ENCODE measurements at places on chromosomes 13 and 19.

GRCh38 chr13:92300651-92301050 is 902.2 kb downstream of the GPC5 start:
- H3K27ac ChIP-seq = no peak overlapping the region
- no peak overlapping the region for H3K4me3 ChIP-seq
- no peak for DNase-seq
- H3K36me3 ChIP-seq = no peaks in the 10 kb centered on the region
- peaks cover 16% of the 10 kb centered on the region for H3K4me1 ChIP-seq

DNA sequence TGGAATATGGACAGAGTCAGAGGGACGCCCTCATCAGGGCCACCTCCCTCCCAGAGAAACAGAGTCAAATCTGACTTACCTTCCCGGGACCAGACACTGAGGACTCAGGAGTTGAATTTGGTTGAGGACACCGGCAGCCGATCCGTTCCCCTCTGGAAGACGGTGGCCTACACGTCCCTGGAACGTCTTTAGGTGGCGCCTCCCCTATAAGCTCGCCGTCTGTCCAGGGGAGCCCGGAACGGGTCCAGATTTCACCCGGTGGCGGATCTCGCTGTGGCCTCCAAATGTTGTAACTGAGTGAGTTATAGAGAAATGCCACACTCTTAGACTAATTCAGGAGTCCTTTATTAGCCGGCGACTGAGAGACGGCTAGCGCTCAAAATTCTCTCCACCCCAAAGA is 9.0 kb downstream of the TNFSF14 start:
- H3K4me3 ChIP-seq = no peak overlapping the region
- H3K27ac ChIP-seq = no peak overlapping the region
- H3K4me1 ChIP-seq = no peaks in the 10 kb centered on the region

DNA sequence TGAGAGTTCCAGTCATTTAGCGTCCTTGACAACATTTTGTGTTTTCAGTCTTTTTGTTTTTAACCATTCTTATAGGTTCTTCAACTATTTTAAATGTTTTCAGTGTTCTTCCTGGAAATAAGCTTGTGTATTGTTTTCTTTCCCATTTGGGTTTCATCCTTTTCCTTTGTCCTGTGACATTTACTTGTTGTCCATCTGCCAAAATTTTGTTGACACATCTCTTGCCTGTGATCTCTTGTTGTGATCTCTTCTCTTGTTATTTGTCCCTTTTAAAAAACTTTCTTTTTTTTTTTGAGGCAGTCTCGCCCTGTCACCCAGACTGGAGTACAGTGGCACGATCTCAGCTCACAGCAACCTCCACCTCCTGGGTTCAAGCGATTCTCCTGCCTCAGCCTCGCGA is 96.5 kb downstream of the PDS5B start:
- no peak for DNase-seq
- no peak overlapping the region for H3K27ac ChIP-seq
- peaks cover 7% of the 10 kb centered on the region for H3K36me3 ChIP-seq
- no peaks in the 10 kb centered on the region for H3K27me3 ChIP-seq
- H3K4me1 ChIP-seq = no peaks in the 10 kb centered on the region
- no peak overlapping the region for H3K4me3 ChIP-seq

GRCh38 chr19:4555657-4556561 is 3.6 kb downstream of the SEMA6B start:
- peaks cover 4% of the 10 kb centered on the region for H3K36me3 ChIP-seq
- H3K4me3 ChIP-seq = no peak overlapping the region
- H3K4me1 ChIP-seq = no peaks in the 10 kb centered on the region
- no peaks in the 10 kb centered on the region for H3K27me3 ChIP-seq

- H3K36me3 ChIP-seq = peaks cover 3% of the 10 kb centered on the region
- DNase-seq = no peak
- no peaks in the 10 kb centered on the region for H3K27me3 ChIP-seq
- no peak overlapping the region for H3K27ac ChIP-seq
Measured at GRCh38 chr19:15838351-15838750, 22.9 kb upstream of the OR10H1 start.

DNA sequence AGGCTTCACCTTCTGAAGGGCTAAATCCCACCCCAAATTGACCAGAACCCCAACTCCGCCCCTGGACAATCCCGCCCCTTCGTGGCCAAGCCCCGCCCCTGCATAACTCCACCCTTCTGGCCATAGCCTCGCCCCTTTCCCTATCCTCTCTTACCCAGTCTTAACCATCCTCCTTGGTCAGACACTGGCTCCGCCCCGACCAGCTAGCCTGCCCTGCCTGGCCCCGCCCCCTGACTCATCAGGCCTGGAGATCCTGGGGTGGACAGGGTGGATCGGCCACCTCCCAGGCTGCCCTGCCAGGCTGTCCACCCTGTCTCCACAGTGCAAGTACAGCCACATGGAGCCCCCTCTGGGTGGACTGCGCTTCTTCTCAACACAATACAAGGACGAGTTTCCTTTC is 8.0 kb upstream of the ZNF358 start:
- H3K27ac ChIP-seq = no peak overlapping the region
- no peak overlapping the region for H3K4me3 ChIP-seq
- peak; percentile 98 for DNase-seq
- peaks cover 15% of the 10 kb centered on the region for H3K4me1 ChIP-seq

DNA sequence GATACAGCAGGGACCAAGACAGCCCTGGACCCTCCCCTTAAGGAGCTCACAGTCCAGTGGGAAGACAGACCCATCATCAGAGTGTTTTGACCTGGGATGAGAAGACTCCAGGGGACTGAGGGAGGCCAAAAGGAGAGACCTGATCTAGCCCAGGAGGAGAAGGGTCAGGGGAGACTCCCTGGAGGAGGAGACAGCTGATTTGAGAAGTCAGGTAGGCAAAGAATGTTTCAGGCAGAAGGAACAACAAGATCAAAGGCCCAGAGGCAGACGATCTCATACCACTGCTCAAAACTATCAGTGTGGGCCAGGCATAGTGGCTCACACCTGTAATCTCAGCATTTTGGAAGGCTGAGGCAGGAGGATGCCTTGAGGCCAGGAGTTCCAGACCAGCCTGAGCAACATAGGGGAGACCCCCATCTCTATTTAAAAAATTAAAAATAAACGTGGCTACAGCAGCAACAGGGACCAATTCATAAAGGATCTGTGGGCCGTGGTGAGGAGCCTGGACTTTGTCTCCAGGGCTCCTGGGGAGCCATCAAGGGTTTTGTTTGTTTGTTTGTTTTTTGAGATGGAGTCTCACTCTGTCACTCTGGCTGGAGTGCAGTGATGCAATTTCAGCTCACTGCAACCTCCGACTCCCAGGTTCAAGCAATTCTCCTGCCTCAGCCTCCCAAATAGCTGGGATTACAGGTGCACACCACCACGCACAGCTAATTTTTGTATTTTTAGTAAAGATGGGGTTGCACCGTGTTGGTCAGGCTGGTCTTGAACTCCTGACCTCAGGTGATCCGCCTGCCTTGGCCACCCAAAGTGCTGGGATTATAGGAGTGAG is 2.2 kb upstream of the COX6B1 start:
- peak overlapping the region; percentile 78 for H3K4me3 ChIP-seq
- H3K36me3 ChIP-seq = no peaks in the 10 kb centered on the region
- H3K4me1 ChIP-seq = peaks cover 24% of the 10 kb centered on the region
- H3K27me3 ChIP-seq = peaks cover 27% of the 10 kb centered on the region
- peak; percentile 29 for DNase-seq

GRCh38 chr19:51480590-51480989 is 2.3 kb downstream of the CEACAM18 start:
- H3K27ac ChIP-seq = no peak overlapping the region
- no peak overlapping the region for H3K4me3 ChIP-seq
- no peaks in the 10 kb centered on the region for H3K4me1 ChIP-seq
- peak; percentile 81 for DNase-seq
- no peaks in the 10 kb centered on the region for H3K27me3 ChIP-seq

DNA sequence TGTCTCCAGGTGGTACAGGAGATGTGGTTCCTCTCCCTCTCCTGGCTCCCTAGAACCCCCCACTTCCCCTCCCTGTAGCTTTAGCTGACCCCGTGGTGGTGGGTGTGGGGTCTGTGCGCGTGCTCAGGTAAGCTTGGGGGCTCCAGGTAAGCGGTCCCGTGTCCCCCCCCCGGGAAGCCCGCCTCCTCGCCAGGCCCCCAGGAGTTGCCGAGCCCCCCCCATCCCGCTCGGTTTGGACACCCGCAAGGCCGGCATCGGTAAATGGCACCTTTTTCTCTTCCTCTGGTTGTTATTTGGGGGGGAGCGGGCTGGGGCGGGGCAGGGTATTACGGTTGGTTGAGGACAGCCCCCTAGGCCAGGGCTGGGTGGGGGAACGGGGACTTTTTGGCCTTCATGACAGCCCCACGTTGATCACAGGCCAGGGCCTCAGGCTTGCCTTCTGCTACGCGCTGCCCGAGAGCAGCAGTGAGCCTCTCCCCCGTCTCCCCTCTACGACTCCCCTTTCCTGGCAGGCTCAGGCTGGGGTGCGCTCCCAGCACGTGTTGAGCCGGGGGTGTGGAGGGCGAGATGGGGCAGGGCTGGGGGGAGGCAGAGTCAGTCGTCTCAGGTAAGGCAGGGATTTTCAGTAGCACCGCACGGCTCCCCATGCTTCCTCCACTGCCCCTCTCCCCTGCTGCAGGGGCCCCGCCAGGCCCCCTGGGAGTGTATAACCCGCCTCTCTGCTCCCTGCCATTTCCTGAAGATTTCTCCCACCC is 10.7 kb upstream of the LIN7B start:
- no peaks in the 10 kb centered on the region for H3K27me3 ChIP-seq
- no peak overlapping the region for H3K27ac ChIP-seq
- DNase-seq = no peak
- H3K4me1 ChIP-seq = no peaks in the 10 kb centered on the region

DNA sequence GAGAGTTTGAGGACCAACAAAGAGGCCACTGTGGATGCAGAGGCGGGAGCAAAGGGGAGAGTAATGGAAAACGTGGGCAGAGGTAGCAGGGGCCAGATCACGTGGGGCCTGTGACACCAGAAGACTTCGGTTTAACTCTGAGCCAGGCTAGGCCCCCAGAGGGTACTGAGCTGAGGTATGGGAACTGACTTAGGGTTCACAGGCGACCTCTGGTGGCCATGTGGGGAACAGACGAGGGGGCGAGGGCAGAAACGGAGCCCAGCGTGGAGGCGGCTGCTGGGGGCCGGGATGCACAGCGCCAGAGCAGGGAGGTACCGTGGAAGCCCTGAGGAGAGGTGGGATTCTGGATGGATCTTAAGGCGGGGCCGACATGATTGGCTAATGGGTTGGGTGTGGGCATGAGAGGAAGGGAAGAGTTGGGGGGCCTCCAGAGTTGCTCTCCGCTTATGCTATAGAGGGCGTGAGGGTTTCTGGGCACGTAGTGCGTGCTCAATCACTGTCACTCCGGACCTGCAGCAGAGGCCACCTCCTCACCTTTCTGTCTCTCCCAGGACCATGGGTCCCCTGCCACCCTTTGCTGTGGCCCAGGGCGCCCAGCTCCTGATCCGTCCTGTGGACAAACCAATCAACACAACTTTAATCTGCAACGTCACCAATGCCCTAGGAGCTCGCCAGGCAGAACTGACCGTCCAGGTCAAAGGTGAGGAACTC is 13.7 kb downstream of the PVR start:
- no peaks in the 10 kb centered on the region for H3K4me1 ChIP-seq
- no peak overlapping the region for H3K27ac ChIP-seq
- H3K36me3 ChIP-seq = peaks cover 30% of the 10 kb centered on the region
- DNase-seq = peak; percentile 90

DNA sequence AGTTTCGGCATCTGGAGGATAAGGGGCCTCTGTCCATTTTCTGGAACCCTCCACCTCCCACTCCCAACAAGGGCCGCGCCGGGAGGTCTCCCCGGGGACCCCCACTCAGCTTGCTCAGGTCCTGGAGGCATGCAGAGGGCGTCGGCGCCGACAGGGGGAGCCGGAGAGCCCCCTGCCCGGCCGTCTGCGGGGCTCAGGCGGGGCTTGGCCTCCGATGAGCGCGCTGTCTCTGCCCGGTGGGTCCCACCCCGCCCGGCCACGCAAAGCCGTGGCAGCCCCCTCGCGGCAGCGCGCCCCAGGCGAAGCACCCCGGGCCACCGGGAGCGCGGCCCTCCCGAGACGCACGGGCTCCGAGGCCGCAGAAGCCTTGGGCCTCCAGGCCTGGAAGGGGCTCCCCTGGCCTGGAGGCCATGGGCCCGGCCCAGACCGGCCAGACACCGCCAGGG is 149.7 kb upstream of the ZNF536 start:
- peaks cover 31% of the 10 kb centered on the region for H3K4me1 ChIP-seq
- no peaks in the 10 kb centered on the region for H3K36me3 ChIP-seq
- peak; percentile 57 for DNase-seq
- peak overlapping the region; percentile 68 for H3K4me3 ChIP-seq

GRCh38 chr13:27403203-27403678 is 21.2 kb upstream of the GTF3A start:
- H3K27me3 ChIP-seq = no peaks in the 10 kb centered on the region
- no peak overlapping the region for H3K27ac ChIP-seq
- H3K36me3 ChIP-seq = no peaks in the 10 kb centered on the region
- peaks cover 12% of the 10 kb centered on the region for H3K4me1 ChIP-seq
- DNase-seq = peak; percentile 60

DNA sequence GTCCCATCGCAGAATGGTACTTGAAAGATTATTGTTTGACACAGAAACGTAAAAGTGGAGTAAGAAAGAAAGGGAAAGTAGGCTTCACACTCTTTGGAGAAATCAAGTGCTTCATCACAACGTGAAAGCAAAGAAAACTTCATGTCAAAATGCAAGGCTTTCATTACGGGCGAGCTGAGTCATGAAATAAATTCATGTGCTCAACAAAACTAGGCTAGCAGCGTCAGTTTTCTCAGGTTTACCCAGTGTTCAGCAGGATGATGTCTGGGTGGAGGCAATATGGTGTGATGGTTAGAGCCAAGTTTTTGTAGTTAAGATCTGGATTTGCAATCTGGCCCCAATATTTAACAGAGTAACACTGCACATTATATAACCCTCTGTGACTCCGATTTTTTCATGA is 128.0 kb downstream of the TRPC4 start:
- H3K36me3 ChIP-seq = no peaks in the 10 kb centered on the region
- no peak for DNase-seq
- no peak overlapping the region for H3K27ac ChIP-seq
- no peaks in the 10 kb centered on the region for H3K27me3 ChIP-seq
- no peaks in the 10 kb centered on the region for H3K4me1 ChIP-seq

DNA sequence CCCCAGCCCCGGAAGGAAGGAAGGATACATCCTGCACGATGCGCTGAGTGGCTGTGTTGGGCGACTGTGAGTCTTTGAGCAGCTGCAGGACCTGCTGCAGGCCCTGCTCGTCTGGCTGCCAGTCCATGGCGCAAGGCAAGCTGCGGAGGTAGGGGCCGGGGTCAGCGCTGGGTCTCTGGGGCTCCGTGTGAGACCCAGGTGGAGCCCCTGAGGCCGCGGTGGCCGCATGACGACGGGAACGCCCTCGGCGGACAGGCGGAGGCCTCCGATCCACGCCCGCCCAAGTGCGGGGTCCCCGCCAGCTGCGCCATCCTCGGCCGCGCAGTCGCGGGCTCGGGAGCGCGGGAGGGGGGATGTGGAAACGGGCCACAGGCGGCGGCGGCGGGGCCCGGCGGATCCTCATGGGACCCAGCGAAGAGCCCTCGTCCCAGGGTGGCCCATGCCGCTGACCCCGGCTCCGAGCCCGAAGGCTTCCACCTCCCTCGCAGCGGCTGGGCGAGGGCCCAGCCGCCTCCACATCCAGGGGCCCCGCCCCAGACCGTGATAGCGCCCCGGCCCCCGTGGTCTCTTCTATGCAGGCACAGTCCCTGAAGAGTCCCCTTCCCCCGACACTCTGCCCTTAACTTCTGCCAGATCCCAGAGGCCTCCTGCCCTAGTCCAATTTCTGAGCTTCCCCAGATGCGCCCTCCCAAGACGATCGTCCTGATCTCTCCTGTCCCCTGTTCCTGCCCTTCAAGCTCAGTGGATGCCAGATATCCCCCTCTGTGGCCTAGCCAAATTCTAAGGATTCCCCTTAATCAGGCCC is 2.7 kb downstream of the TNPO2 start:
- H3K27me3 ChIP-seq = no peaks in the 10 kb centered on the region
- H3K27ac ChIP-seq = peak overlapping the region; percentile 96
- DNase-seq = peak; percentile 43
- peaks cover 9% of the 10 kb centered on the region for H3K4me1 ChIP-seq
- H3K4me3 ChIP-seq = peak overlapping the region; percentile 80
